Fibroblast of mammary gland (primary cell): ENCODE measurements at places on chromosomes 6 and 20.
A peak's percentile ranks its signal among the peaks of the same experiment; 100 is the strongest.

DNA sequence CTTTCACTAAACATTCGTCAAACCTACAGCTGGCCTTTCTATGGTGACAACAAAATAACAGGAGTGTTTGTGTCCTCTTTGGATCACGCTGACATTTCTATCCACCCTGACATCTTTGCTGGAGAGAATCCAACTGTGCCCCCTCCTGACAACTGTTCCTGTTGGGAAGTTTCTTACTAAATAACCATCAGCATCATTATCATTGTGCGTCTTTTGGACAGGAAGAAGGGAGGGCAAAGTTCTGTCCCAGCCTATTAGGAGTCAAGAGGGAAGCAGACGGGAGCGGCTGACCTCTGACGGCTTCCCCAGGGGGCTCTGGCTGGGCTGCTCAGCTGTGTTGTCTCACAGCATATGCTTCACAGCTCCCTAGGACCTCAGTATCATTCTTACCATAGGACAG, 195.9 kb upstream of the SULF2 start:
- no peak for DNase-seq

DNA sequence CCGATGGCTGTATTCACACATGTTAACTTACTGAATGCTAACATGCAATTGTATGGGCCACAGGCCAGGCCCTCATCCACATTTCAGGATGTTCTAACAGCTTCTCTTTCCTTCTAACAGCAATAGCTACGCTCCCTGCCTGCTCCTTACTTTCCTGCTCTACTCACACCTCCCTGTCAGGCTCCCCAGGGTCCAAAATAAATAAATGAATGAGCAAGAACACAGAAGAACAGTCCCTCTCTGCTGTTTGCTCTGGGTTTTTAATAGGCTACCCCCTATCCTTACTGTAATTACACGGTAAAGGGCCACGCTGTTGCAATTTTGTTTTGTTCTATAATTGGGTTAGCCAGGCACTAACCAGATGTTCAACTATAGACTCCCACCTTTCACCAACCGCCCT, 135.6 kb downstream of the GMDS start:
- DNase-seq = no peak

- DNase-seq = peak; percentile 52
These were observed 32.5 kb upstream of the VEGFA start for GRCh38 chr6:43737272-43738081.

- DNase-seq = no peak
These were observed 215.8 kb upstream of the CDYL start for GRCh38 chr6:4560221-4561077.

- DNase-seq = no peak
These were observed 497.2 kb upstream of the CDH4 start for GRCh38 chr20:60754856-60755255.

DNA sequence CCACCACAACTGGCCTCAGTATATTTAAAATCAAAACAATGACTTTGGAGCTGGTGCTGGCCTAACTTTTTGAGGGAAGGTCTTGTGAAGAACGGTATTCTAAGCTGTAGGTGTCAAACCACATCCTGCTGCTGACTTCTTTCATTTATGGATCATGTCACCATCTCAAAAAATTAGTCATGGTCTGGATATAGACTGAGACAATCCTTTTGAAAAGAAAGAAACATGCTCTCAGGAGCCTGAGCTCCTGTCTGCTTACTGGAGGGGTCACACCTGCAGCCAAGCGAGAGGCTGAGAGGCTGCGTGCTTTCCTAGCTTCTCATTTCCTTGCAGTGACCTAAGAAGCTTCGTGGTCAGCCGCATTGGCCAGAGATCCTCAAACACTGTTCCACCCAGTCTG, 55.2 kb downstream of the TIAM2 start:
- no peak for DNase-seq

GRCh38 chr20:17202673-17203072, 24.2 kb upstream of the PCSK2 start:
- DNase-seq = no peak

DNA sequence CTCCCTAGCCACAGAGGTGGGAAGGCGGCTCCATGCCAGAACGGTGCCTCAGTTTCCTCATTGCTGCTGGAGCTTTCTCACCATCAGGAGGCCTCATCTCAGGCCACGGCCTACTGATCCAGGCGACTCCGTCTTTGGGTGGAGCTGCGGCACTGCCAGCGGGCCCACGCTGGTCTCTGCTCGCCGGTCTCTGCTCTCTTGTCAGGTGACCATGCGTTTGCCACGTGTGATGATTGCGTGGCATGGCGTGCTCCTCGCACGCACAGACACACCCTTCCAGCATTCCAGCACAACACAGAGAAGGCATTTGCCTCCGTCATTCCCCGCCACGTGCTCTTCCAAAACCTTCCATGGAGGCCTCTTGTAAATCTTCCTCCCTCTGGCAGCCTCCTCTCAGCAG, 271.1 kb downstream of the CDH4 start:
- no peak for DNase-seq

DNA sequence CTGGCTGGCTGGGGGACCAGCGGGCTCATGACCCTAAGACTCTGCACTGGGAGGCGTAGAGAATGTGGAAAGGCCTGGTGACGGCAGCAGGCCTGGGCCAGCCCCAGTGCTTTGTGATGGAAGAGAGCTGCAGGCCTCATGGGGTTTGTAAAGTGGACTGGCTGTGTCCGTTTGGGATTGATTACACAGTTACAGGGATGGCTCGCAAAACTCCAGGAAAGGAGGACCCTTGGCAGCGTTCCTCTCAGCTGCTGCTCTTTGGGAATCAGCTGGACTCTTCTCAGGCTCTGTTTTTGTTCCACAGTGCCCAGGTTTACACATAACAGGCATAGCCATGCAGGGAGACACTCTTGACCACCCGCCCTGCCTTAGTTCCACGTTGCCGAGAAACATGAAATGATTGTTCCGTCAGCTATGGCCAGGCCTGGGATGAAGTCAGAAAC, 89.0 kb downstream of the SLX4IP start:
- peak; percentile 76 for DNase-seq

DNA sequence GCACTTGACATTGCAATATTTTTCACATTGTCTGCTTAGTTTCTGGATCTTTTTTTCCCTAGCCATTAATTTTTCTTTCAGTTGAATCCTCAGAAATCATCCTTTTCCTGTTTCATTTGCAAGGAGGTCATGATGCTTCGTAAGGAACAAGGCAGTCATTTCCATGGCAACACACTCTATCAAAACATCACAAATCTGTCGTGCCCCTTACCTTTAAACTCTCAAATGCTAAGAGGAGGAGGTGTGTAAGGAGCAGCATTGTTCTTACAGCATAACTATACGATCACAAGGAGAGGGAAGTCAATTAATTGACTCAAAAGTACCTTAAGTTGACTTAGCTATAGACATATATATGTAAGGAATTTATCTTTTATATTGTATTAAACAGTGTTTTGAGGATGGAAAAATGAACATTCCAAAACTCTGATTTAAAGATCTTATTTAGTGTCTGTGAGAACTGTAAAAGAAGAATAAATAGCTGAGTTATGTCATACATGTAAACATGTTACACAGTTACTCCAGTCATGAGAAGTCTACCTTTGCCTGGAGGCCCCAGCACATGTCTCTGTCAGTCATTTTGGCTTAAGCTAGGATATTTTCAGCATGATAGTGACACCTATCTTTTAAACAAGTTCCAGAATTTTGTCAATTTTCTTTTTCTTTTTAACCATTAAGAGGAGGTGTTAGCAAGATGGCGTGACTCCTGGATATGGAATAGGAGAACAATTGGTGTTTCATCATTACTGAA, 41.6 kb downstream of the CDKAL1 start:
- no peak for DNase-seq

GRCh38 chr6:35047265-35048011, 93.7 kb downstream of the TCP11 start:
- DNase-seq = peak; percentile 78

DNA sequence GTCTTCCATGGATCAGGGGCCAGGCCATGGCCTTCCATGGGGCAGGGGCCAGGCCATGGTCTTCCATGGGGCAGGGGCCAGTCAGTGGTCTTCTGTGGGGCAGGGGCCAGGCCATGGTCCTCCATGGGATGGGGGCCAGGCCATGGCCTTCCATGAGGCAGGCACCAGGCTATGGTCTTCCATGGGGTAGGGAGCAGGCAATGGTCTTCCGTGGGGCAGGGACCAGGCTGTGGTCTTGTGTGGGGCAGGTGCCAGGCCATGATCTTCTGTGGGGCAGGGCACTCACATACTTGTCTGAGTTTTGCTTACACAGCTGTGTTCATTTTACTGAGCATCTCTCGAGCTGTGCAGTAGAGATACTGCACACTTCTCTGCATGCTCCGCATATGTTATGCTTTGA, 57.3 kb upstream of the THBS2 start:
- DNase-seq = no peak

DNA sequence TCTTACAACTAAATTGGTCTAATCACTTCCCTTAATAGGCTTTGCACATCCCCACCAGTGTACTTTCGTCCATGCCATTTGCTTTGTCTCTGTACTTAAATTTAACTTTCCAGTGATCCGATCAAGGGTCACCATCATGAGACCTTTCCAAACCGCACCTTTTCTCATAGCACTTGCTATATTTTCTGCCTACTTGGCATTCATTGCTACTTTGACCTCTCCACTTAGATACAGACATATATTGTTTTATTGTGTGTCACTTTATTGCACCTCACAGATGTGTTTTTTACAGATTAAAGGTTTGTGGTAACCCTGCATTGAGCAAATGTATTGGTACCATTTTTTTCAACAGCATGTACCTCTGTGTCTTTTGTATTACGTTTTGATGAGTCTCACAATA, 14.8 kb downstream of the SUMO4 start:
- no peak for DNase-seq

DNA sequence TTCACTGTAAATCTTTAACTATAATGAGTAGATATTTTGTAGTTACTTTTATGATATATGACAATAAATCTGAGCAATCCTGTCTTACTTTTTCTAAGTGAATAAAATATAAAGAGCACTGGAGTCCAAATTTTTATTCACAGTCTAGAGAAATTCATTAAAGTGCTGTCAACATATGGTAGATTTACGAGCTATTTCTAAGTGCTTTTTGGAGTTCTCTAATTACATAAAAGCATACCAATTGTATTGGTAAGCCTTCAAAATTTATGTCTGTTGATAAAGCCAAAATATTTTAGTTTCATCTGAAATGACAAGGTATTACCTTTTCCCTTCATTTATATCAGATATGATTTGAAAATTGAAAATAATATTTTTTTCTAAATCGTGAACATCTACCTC, 75.4 kb downstream of the MAN1A1 start:
- no peak for DNase-seq

DNA sequence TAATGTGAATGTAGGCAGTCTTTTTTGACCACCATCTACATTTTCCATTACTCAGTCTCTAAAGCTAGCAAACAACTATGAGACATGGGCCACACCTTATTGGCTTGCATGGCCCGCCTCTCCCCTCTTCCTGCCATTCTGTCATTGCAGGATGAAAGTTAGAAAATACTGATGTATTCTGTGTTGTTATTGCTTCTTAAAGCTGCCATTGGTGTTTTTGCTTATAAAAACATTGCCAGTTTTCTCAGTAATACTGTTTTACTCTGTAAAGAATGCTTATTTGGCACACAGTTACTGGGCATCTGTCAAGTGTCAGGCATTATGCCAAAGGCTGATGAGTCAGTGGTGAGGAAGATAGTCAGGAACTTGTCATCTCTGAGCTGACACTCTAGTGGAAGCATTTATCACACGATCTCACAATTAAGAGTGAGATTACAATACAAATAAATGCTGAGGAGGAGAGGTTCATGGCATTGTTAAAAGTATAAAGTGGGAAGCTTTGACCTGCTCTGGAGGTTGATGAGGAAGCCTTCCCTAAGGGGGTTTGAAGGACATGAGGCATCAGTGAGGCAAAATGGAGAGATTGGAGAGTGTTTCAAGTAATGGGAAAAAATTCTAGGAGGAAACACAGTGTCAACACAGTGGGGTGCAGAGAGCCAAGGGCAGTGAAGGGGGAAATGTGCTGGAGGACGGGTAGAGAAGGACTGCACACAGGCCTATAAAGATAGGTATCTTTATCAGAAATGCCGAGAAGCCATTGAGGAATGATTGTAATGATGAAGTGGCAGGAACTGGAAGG, 14.7 kb downstream of the KLHL32 start:
- peak; percentile 82 for DNase-seq

GRCh38 chr6:75098709-75099108, 107.1 kb downstream of the COL12A1 start:
- peak; percentile 99 for DNase-seq

GRCh38 chr20:3633913-3634478, 29.2 kb downstream of the GFRA4 start:
- no peak for DNase-seq

DNA sequence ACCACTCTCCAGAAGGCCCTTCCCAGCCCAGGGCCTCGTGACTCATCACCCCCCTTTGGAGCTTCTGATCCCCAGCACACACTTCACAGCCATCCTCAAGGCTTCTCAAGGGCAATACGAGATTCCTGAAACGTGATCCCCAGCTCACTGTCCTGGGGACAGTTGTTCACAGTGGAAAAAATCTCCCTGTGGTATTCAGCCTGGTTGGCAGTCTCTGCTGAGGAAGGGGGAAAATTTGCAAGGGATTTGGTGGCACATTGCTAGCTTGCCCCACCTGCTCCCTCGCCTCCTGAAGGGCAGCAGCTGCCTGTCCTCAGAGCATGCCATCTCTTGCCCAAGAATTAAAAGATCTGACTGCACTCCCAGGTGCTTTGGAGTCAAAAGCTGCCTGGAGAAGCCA, 20.7 kb upstream of the PKHD1 start:
- no peak for DNase-seq

DNA sequence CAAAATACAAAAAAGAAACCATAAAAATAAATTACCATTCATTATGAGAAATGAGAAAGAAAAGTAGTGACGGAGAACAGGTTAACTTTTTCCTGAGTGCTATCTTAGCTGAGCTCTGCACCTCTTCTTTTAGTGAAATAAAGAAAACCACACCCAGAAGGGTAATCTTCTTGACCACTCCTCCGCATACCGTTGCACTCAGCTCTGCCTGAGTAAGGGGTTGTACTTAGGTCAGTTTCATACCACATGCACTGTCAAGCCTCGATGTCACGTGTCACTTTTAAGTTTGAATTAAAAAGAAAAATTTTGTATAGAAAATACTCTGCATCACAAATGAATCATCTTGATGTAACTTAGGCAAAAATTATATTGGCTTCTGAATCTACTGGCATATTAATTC, 2.8 kb downstream of the EZR start:
- no peak for DNase-seq

DNA sequence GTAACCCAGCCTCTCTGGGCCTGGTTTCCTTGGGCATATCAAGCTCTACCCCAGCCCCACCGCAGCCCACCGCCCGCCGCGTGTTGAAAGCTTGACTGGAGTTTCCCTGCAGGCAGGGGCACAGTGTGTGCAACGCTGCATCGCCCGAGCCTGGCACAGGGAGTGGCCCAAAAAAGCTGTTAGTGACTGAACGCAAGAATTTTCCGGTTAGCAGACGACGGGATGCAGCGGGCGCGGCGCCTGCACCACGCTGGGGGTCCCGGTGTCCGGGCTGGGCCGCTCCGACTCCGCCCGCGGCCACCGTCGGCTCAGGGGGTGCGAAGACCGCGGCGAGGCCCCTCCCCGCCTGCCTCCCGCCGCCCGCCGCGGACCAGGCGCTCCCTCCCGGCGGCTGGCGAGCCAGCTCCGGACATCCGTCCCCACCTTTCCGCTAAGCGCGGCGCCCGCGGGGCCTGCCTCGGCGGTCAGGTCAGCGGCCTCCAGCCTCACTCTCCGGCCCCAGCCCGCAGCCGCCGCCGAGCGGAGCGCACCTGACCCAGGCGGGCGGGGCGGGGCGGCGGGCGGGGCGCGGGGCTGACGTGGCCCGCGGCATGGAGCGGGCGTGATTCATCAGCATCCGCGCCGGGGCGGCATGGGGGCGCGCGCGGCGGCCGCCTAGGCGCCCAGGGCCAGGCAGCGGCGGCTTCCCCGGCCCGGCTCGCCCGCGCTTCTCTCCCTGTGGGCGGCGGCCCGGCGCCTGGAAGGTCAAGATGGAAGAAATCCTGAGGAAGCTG, at the start of gene ARFGEF3:
Gene ARFGEF3 (plus strand): TSS at position 602 of the 773 bp plus-strand sequence. CDS start 148 bp downstream, at position 750.
- DNase-seq = peak; percentile 14
